ENCODE measurements at places on chromosomes 5 and 9.
A peak's percentile ranks its signal among the peaks of the same experiment; 100 is the strongest.

DNA sequence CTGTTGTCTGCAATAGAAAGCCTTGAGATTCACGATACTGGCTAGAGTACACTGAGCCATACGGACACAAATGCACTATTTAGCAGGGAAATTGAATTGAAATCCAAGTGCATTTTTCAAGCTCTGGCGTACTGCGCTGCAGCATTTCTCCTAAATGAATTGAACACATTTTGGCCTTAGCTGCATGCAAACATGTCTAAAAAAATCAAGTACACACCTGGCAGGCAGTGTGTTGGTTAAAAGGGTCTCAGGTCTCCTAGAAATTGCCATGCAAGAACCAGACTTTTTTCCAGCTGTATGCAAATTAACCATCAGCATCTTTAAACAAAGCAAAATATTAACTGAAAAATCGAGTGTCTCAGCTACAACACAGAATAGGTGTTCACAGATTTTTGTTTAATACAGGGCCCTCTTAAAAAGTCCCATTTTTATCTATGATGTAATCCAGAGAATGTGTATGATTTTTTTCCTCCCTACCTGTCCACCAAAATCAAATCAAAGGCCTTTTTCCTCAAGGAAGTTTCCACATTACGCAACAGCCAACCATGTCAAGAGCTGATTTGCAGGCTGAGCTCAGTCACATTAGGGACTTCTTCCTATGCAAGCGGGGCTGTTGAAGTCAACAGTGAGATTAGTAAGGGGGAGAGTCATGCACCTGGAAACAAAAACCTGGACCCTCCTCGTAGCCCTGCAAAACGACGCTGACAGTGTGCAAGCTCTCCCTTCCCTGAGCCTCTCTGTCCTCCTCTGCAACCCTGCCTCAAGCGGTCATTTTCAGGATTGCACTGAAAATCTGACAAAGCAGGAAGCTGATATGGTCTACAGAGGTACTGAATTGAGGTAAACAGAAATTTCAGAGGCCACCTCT lies 14.1 kb upstream of the SFXN1 start:
- peak; percentile 78 for DNase-seq

GRCh38 chr5:57184322-57184721 lies 10.5 kb downstream of the GPBP1 start:
- no peak for DNase-seq

GRCh38 chr5:171924493-171925122 lies 81.8 kb downstream of the FBXW11 start:
- DNase-seq = no peak

GRCh38 chr5:90546216-90546837 lies 12.3 kb upstream of the ADGRV1 start:
- DNase-seq = no peak

DNA sequence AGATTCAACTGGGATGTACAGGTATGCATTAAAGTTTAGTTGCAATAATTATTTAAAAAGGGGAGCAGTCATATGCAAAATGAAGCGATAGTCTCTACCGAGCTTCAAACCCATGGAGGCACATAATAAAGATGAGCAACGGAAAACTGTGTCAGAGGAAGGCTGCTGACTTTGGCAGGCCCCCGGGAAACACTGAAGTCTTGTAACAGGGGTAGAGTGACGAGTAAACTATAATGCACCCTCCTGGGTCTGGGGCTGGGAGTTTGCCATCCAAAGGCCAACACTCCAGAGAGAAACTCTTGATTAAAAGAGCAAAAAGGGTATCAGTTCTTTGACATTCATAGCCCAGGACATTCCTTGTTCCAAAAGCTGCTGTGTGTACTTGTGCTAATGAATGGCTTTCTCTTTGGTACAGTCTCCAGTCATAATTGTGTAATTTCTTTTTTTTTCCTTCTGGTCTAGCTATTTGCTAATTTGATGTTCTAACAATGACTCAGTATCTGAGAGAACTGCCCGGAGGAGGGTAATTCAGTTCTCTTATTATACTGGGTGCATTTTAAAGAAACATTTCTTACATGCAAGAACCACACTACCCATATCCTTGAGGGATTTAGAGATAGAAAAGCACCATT lies 59.2 kb downstream of the TNC start:
- DNase-seq = no peak

All from trophoblast cell (in vitro differentiated cells and primary cell).